ENCODE measurements at places on chromosomes 5 and 9.
A peak's percentile ranks its signal among the peaks of the same experiment; 100 is the strongest.

DNA sequence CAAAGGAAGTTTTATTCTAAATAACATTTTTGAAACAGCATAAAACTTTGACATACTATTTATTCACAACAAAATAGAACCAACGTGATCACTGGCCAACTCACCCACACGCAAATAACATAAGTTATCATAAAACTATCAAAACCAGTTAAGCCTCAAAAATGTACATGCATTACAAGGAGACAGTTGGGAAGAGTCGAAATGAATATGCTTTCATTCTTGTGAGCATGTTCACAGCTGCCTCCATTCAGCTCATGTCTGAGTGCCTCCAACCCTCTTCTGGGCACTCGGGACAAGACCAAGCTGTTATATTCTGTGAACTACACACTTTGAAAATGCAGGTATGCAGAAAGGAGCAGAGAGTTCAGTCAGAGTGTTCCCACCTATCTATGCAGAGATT, 284.9 kb downstream of the BNC2 start:
- no peak for DNase-seq

DNA sequence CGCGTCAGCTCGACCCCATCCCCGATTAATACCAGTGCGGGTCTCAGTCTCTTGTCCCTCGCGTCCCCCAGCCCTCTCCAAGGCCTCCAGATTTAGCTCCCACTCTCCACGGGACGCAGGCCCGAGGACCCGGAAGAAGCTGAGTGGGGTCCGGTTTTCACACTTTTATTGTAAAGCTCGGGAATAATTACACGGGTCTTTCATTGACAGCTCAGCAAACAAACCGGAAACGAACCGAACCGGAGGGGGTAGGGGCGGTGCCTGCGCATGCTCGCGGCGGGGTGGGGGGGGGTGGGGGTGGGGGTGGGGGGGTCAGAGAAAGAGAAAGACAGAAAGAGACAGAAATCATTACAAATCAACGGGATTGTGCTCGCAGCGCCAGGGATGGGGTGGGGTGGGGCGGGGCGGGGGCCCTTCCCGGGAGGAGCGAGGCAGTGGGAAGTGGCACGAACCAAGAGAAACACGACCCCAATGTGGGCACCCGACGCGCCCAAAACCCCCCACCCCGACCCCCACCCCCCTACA, 27.9 kb downstream of the PCDH1 start:
- peak; percentile 48 for DNase-seq

GRCh38 chr9:36029202-36029601, 7.5 kb upstream of the RECK start:
- no peak for DNase-seq

DNA sequence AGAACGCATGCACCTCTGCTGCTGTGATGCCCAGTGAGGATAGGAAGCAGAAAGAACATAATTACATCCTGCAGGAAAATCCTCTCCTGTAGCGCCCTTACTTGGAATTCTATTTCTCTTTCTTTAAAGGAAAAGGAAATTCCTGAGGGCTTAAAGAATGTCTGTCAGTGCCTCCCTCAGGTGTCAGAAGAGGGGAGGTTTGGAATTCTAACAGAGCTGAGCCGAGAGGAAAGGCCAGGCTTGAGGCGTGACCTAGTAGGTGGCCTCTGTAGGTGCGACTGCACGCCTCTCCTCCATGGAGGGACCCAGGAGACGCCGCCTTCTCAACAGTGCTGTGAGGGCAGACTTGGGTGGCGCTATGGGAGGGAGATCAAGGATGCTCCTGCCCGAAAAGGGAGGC, 55.9 kb upstream of the ERCC6L2 start:
- DNase-seq = no peak

All from NCI-H2029 (cell line).